ENCODE measurements at places on chromosomes 16 and 17. TPM values are rescaled to one million over a fixed set of nuclear protein-coding genes. Genes with fewer than 3 reads are reported as not detected.

SYCE1L gene
- total RNA-seq = not detected

DEXI gene
- 52.9 TPM for total RNA-seq

MGAT5B gene
- 0.89 TPM for total RNA-seq

KCNH4 gene
- not detected for total RNA-seq

NOB1 gene
- 11.9 TPM for total RNA-seq

KRT36 gene
- not detected for total RNA-seq

EMC8 gene
- total RNA-seq = 24.3 TPM

SCIMP gene
- not detected for total RNA-seq

OGFOD1 gene
- total RNA-seq = 197 TPM
